ENCODE measurements at places on chromosomes 13 and 19.

- no peak for DNase-seq
Observed at GRCh38 chr19:41771410-41771809, 16.1 kb downstream of the CEACAM6 start.

DNA sequence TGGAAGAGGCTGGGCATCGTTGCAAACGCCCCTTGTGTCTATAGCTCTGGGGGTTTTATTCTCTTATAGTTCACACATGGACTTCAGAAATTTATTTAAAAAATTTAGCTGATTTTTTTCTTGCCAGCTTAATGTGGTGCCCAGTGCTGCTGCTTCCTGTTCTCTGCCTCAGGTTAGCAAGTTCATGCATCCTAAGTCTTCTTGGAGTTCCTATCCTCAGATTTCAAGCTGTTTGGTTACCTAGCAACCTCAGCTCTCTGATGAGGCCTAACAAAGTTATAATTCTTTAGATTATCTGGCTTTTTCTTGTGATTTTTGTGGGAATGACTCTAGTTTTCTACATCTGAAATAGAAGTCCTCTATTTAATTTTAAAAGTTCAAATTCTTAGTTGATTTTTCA, 250.9 kb downstream of the MAB21L1 start:
- DNase-seq, result no peak

- DNase-seq, result no peak
Observed at GRCh38 chr13:79457948-79458347, 23.0 kb upstream of the NDFIP2 start.

DNA sequence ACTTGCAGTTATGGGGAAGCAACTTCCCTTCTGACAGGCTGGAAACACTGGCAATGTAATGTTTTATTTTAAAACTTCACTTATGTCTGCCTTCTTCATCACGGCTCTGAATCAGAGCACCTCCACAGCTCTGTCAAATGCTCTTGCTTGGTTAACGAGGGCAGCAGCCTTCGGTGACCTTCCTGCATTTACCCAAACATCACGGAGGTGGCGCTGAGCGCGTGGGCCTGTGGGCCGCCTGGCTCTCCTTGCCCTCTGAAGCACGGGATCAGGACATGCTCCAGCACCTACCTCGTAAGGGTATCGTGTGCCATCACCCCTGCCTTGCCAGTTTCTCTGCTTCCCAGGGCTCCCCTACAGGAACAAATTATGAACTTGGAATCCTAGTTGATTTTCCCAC, 310.0 kb downstream of the TEX29 start:
- no peak for DNase-seq

- no peak for DNase-seq
Observed at GRCh38 chr13:48576448-48577010, 43.6 kb upstream of the RCBTB2 start.

DNA sequence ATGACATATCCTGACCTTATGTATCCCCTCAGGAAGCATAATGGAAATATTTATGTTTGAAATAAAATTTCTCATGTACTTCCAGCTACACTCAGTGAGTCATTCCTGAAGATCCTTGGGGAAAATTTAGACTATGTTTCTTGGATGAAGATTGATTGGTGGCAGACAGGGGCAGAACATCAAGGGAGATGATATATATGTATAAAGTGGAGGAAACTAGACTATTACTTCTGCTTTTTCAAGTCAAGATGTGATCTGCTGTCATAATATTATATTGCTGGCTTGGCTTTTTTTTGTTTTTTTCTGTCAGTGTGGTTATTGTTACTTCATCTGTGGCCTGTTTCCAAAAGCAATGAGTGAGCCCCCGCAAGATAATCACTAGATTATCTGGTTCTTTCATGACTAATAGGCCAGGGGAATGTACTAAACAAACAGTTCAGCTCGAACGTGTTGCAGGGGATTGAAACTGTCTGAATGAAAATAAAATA, 87.2 kb upstream of the TNFSF11 start:
- DNase-seq, result no peak

GRCh38 chr19:17806945-17807344, 12.0 kb downstream of the B3GNT3 start:
- DNase-seq, result no peak

GRCh38 chr13:73174521-73175010, 115.8 kb downstream of the KLF5 start:
- no peak for DNase-seq

GRCh38 chr19:44557933-44558332, 28.5 kb upstream of the CEACAM20 start:
- DNase-seq, result no peak

- no peak for DNase-seq
Observed at GRCh38 chr13:91574766-91575165, 176.3 kb downstream of the GPC5 start.

GRCh38 chr19:16349551-16350152, 25.0 kb downstream of the KLF2 start:
- no peak for DNase-seq

- DNase-seq, result no peak
Observed at GRCh38 chr13:52744842-52745375, 5.3 kb upstream of the CNMD start.

DNA sequence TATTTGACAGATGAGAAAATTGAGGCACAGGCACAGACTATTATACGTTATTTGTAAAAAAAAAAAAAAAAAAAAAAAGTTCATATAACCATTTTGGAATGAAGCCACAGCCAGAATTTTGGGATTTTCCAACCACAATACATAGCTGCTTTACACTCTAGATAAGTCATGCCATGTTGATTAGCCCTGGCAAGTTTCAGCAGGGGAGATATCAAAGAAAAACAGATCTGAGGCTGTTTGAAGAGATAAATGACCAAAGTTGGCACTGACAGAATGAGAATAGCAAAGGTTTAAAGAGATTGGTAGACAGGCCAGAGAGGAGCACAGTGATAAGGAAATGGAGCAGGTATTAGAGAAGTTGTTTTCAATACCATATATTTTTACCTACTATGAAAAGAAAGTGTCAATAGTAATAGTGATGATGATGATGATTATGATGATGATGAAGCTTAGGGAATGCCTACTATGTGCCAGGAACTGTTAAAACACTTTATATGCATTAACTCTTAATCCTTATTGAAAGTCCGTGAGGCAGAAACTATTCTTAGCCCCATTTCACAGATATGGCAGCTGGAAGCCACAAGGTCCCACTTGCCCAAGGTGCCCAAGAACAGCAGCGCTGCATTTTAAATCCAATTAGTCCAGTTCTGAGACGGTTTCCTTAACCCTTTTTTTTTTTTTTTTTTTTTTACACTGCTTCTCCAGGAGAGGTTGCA, 105.5 kb downstream of the MBNL2 start:
- DNase-seq, result no peak

DNA sequence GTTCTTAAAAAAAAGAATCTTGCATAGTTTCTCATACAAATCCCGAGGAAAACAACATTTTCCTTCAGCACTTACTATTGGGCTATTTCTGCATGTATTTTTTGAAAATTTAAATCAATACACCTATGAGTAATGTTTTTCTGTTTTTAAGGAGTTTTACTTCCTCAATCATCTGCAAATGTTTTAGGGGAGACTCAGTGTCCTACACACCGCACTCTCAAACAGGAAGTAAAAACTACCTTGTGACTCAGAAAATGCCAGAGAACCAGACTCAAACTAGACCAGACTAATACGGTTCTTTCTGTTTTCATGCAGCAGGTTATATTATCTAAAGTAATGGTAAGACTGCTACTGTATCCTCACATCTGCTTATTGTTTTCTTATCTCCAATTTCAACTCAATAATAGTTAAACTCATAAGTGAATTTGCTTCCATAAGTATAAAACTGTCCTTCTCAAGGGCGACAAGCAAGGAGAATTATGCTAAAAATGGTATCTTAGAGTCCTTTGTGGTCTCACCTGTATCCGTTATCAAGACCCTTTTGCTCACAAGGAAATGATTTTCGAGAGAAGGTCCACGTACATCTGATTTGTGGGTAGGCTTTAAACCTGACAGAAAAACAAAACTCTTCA, 52.5 kb downstream of the FLT3 start:
- no peak for DNase-seq

DNA sequence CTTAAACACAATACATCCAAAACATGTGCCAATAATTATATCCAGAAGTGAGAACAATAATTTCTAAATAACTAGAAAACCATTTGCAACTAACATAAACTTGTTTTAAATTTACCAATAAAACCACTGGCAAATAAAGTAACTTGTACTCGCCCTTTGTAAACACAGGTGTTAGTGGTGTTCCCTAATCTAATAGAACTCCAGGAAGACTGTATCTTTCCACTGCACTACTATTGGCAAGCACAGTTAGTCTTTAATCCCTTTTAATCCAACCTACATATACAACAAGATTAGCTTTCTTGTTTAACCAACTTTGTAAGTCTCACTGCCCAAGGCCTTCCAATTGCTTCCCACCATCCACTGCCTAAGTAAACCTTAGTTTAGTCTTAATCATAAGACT, 79.5 kb downstream of the PCDH9 start:
- no peak for DNase-seq

DNA sequence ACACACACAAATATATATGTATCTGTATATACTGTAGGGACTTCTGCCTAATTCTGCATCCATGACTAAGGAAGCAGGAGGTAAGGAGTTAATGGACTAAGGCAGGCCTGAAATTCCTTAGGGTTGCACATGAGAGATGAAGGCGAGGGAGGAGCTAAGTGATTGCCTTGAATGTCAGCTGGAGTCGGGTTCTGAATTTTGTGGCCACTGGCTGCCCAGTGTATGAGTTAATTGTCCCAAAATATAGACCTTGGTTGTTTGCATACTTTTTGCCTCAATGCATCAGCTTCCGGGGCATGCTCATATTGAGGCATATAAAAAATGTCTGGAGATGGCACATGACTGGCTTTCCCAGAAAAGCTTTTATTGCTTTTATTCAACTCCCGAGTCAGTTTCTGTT, 245.5 kb downstream of the TDRD3 start:
- no peak for DNase-seq

DNA sequence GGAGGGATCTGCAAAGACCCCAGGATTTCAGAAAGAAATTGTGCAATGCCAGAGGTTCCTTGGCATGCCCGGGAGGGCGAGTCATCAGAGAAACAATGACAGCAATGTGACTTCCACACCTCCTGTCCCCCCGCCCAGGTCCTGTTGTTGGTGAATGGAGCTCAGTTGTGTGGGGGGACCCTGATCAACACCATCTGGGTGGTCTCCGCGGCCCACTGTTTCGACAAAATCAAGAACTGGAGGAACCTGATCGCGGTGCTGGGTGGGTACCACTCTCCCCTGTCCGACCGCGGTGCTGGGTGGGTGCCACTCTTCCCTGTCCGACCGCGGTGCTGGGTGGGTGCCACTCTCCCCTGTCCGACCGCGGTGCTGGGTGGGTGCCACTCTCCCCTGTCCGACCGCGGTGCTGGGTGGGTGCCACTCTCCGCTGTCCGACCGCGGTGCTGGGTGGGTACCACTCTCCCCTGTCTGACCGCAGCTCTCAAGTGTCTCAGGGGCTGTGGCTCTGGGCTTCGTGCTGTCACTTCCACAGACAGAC, 5.2 kb upstream of the F10 start:
- DNase-seq, result no peak

DNA sequence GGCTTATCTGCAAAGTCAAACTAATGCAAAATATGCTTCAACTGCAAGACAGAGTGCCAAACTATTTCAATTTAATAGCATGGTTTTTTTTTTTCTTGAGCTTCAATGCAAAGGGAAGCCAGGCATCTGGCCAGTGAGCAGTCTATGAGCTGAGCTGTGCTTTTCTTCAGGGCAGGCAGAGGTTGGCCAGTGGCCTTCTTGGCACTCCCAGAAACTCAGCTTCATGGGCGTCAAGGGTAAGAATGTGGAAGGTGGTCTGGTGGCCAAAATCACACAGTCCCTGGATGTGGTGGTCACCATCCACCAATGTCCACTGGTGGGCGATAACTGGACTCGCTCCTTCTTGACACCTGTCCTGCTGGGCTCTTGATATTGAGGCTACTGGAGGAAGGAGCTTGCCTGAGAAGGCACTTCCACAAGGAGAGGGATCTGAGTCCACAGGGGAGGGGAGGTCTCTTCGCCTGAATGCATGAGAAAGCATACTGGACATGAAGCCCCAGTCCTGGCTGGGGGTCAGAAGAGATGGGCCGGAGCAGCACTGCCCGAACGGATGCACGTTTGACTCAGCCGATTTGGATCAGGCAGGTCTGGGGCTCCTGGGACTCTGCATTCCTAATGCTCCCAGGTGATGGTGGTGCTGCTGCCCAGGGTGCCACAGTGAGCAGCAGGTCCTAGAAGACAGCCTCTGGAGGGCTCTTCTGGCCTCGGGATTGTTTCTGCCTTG, 17.1 kb downstream of the COL4A2 start:
- no peak for DNase-seq

DNA sequence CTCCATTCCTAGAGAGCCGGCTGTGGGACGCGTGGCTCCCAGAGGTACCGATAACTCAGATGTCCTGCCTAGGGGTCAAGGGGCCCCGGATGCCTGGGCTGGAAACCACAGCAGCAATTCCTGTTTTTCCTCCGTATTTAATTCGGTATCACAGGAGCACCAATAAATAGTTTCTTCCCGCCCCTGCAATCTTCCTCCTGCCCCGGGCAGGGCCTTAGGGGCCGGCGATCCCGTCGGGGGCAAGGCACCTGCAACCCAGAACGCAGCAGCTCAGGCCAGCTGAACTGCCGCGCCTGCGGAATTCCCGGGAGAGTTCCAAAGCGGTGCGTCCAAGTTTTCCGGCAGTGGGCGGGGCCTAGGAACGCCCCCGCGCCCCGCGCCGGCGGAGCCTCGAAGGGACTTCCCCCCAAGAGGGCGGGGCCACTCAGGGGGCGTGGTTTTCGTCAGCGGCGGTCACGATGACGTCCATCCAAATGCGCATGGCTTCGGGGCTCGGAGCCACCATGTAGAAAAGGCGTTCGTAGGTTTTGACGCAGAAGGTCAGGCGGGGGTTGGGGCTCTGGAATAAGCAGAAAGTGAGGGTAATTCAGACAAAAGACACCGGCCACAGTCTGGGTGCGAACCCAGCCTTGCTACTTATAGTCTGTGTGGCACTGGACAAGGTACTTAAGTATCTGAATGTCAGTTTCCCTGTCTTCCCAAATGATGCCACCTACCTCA, 9.7 kb upstream of the LYPD3 start:
- DNase-seq, result peak; percentile 96

DNA sequence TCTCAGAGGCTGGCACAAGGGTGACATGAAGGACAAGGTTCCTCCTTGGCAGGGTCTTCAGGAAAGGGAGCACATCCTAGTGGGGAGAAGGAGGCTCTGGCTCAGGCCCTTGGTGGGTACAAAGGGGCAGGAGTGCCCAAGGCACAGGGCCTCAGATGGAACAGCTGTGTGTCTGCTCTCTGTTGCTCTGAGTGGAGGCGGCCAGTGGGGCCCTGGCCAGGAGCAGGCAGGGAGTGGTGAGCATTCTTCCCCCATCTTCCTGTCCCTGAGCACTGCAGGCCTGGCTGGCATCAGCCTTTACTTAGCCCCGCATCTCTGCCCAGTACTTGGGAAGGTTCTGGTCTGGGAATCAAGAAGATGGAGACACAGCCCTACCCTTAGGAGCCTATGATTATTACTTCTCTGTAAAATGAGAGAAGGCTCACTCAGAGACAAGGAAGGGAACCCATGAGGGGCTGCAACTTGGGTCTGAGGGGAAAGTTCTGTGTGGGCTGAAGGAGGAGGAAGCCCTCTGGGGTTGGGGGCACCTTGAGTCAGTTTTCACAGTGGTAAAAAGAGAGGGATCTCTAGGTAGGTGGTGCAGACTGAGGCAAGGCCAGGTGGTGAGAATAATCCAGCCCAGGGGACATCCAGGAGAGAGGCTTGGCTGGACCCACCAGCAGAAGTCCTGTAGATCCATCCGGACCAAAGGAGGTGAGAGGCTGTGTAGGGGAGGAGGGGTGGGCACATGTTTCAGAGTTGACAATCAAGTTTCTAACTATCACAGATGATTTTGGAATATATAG, 173.5 kb downstream of the TSHZ3 start:
- DNase-seq, result no peak

- no peak for DNase-seq
Observed at GRCh38 chr19:6945733-6946132, 58.4 kb downstream of the ADGRE1 start.

All from stimulated activated CD8-positive, alpha-beta memory T cell treated with anti-CD3 and anti-CD28 coated beads, Interleukin-7, amount 100 ng/mL, for 24 hours (primary cell).